Osteoblast (primary cell): ENCODE measurements at places on chromosomes 13 and 19. TPM values are rescaled to one million over a fixed set of nuclear protein-coding genes. Genes with fewer than 3 reads are reported as not detected.

- no peak for DNase-seq
Measured at GRCh38 chr19:58326501-58326913, 287 bp upstream of the ZSCAN22 start.

DNA sequence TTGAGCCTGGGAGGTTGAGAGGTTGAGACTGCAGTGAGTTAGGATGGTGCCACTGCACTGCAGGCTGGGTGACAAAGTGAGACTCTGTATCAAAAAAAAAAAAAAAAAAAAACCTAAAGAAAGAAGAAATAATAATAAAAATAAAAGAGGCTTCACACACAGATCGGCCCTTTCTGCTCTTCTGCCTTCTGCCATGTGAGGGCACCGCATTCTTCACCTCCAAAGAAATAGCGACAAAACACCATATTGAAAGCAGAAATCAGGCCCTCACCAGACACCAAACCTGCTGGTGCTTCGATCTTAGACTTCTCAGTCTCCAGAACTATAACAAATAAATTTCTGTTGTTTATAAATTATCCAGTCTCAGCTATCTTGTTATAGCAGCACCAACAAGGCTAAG is 3.0 kb downstream of the ZNF649 start:
- no peak for DNase-seq

- DNase-seq, result no peak
Measured at GRCh38 chr19:41320185-41320518, 10.2 kb downstream of the CCDC97 start.

DNA sequence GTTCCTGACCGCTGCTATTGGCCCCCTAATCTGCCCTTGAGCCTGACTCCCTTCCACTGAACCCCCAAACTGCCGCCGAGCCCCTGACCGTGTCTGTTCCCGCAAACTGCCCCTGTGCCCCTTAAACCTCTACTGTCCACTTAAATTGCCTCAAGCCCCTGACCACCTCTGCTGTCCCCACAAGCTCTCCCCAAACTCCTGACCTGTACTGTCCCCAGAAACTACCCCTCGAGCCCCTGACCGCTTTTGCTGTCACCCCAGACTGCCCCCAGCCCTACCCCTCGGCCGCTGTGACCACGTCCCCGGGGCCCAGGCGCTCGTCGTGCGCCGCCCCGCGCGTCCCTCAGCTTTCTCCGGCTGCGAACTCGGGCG is 382 bp downstream of the ZNF77 start:
- DNase-seq, result no peak

GRCh38 chr13:32553720-32554119 is 15.1 kb upstream of the N4BP2L2 start:
- no peak for DNase-seq

Gene ZNF562
- total RNA-seq, result 32.1 and 33.3 TPM in 2 replicates

Gene TSHZ3
- total RNA-seq, result 7.6 and 9.4 TPM in 2 replicates

Gene PSG5
- total RNA-seq, result 1.4 and 11.8 TPM in 2 replicates

Gene KIR2DL1
- total RNA-seq, result not detected in 2 replicates
